ENCODE measurements at places on chromosomes 1 and 21.

DNA sequence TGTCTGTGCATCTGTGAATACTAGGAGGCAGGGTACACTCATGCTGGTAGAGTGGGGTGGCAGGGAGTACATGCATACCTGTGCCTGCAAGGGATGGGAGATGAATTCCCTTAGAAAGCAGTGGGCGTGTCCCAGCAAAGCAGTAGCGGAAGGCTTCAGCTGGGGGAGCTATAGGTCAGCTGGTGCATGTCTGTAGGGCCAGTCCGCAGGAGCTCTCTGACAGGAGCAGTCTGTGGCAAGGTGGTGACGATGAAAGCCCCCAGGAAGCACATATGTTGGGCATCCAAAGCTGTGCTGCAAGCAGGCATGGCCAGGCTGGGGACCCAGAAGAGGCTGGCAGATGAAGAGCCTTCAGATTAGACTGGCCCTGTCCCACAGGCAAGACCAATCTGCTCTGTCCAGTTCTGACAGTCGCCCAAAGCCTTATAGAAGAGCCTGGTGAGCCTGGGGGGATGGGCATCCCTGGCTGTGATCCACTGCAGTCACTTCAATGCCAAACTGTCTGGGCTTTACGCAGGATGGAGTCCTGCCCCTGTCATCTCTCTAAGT lies 1.8 kb upstream of the OR2M4 start:
- DNase-seq, result no peak

DNA sequence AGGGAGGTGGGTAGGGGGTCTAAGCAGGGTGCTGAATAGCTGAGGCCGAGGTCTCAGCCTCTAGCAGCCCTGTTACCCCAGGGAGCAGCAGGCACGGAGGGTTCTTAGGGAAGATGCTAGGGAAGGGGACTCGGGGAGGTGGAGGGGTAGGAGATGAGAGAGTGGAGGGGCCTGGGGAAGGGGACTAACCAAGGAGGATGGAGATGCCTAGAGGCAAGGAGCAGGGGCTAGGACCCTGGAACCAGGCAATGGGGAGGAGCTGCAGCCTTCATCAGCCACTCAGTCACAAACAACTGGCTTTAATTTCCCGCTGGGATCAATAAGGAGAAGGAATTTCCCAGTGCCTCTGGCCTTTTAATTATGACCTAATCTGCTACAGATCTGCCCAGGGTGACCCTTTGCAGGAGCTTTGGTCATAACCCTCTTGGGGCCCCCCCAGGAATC lies 2.9 kb upstream of the CRABP2 start:
- peak; percentile 30 for DNase-seq

GRCh38 chr1:176954242-176954641 lies 210.3 kb downstream of the ASTN1 start:
- DNase-seq, result no peak

- DNase-seq, result no peak
These were observed 64.8 kb downstream of the PEX14 start for GRCh38 chr1:10539411-10540043.

GRCh38 chr21:42545317-42545716 lies 31.7 kb downstream of the SLC37A1 start:
- no peak for DNase-seq

DNA sequence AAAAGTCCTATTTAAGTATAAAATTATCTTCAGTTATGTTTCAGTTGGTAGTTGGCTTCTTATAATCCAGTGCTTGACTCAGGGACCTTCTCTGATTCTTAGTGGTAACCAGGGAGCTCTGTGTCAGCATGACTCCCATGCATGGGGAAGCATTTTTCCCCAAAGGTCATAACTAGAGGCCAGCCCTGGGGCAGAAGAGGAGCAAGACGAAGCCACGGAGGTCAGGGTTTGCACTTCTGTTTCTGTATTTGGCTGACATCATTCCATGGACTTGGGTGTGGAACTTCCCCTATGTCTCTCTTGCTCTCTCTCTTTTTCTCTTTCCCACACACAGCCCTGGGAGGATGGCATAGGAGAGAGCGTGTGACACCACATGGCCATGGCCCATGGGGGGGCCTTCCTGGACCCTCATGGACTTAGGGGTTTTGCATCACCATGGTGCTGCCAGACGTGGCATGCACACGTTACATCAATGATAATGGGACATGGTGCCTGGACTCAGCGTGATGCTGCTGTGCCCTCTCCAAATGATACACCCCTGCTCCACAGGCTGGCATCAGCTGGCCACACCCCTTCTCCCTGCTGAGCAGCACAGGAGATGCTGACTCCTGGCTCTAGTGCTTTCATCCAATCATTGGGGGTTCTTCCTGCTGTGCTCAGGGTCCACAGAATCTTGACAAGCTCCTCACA lies 260.5 kb downstream of the KCNJ6 start:
- DNase-seq, result no peak

DNA sequence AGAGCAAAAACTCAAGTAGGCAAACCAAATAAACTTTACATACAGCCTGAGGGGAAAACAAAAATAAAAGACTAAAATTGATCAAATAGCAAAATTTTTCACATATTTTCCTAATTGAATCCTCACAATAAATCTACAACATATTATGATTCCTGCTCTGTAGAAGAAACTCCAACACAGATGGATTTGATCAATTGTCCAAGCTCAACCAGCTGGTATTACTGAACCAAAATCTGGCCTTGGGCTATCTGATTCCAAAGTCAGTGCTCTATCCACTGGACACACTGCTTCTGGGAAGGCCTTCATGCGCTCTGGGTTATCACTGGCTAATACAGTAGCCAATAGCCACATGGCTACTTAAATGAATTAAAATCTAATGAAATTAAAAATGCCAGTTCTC lies 39.3 kb downstream of the PCNX2 start:
- no peak for DNase-seq

GRCh38 chr21:44466996-44467858 lies 11.9 kb downstream of the LRRC3 start:
- no peak for DNase-seq

DNA sequence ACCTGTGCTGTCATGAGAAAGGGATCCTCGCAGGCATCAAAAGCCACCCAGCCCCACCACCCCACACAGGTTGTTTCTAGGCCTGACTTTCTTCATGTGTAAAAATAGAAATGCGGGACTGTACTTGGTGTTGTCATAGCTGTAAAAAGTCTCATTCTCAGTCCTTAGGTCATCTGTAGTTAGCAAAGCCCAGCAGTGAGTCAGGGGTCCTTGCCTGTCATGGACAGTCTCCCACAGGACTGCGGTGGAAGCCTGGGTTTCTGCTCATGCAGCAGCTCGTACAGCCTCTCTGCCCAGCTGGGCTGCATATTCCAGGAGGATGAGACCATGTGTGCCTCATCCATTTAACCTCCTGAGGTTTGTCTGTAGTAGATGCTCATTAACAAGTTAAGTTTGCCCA lies 58.2 kb downstream of the MRPS6 start:
- DNase-seq, result no peak

DNA sequence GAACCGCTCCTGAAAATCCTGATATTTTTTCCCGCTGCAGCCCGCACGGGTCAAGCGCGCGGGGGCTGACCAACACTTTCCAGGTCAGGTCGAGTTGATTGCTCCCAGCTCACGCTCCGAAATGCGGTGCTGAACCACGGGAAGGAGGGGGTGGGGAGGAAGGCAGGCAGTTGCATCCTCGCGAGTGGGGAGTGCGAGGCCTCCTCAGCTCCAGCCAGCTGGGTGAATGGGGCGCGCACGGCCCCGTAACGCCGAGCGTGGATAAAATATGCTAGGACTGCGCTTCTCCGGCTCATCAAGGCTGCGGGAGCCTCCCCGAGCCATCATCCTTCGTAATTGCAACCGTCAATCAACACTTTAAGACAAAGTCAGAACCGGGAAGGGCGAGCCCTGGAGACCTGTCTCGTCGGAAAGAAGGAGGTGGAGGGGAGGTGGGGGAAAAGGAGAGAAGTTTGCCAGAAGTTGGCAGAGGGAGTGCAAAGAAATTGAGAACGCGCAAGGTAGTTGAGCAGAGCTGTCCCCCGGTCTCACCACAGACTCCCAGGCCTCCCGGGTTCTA lies 8.0 kb downstream of the NR5A2 start:
- no peak for DNase-seq

GRCh38 chr21:35616090-35616489 lies 444.2 kb downstream of the SETD4 start:
- peak; percentile 60 for DNase-seq

GRCh38 chr1:22551591-22551990 lies 11.7 kb upstream of the EPHA8 start:
- no peak for DNase-seq

- peak; percentile 85 for DNase-seq
These were observed 76.7 kb downstream of the ARHGEF16 start for GRCh38 chr1:3530926-3531818.

- DNase-seq, result no peak
These were observed 14.4 kb upstream of the XCL1 start for GRCh38 chr1:168561989-168562388.

GRCh38 chr1:56189946-56190805 lies 389.2 kb downstream of the PLPP3 start:
- DNase-seq, result no peak

GRCh38 chr1:52567943-52568342 lies 15.1 kb upstream of the TUT4 start:
- no peak for DNase-seq

DNA sequence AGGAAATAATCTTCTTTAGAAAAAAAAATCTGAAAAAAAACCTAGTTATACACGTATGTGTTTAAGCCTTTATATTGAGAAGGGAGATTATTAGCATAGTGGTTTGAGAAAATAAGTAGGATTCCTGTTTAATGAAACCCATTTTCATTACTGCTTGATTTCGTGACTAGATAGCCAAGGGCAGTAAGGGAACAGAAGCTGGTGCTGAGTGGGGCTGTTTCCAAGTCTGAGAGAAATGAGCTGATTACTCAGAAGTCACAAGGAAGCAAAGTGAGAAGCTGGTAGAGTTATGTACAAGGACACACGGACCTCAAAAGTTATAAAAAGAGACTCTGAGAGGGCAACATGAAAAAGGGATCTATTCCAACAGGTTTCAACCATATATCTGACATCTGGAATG lies 256.5 kb downstream of the TTLL7 start:
- DNase-seq, result no peak

DNA sequence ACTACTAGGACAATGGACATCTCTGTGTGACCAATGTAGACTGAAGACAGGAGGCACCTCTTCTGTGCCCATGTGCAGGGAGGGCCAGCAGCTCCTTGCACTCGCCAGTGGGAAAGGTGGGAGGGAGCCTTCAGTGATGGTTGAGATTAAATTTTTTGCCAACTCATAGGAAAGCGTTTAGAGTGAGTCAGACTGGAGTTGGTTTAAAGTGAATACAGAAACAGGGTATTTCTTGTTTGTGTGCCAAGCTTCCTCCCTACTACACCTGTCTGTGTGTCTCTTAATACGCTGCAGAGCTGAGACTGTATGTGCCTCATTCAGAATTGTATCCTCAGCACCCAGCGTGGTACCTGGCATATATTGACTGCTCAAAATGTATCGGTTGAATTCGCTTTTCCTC lies 13.5 kb upstream of the COL16A1 start:
- no peak for DNase-seq

GRCh38 chr1:151942882-151943281 lies 33.6 kb upstream of the THEM4 start:
- DNase-seq, result no peak

DNA sequence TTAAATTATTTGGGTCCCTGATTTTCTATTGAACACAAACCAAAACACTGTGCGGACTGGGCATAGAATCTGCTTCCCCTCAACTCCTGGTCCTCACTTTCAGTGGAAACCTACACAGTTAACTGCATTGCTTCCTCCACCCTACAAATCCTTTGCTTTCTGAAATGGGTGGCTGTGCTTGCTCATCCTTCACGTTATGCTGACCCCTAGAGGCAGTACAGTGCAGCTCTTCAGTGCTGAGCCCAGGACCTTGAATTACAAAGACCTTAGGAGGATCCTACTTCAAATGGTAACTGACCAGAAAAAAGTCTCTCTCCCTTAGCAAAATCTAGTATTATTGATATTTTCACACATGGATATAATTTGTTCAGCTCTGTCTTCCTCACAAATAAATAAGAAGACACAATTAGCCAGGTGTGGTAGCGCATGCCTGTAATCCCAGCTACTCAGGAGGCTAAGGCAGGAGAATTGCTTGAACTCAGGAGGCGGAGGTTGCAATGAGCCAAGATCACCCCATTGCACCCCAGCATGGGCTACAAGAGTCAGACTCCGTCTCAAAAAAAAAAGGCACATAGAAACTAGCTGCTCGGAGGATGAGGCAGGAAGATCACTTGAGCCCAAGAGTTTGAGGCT lies 63.4 kb upstream of the L1TD1 start:
- DNase-seq, result peak; percentile 83

- peak; percentile 40 for DNase-seq
These were observed 899 bp downstream of the OPRD1 start for GRCh38 chr1:28812669-28813468.

GRCh38 chr21:41280115-41280919 lies 36.3 kb upstream of the FAM3B start:
- no peak for DNase-seq

GRCh38 chr1:184686540-184686939 lies 68.1 kb downstream of the EDEM3 start:
- DNase-seq, result no peak

GRCh38 chr1:30287976-30288375 lies 435.4 kb downstream of the MATN1 start:
- no peak for DNase-seq

- peak; percentile 11 for DNase-seq
These were observed 3.2 kb downstream of the DMRTA2 start for GRCh38 chr1:50419907-50420677.

DNA sequence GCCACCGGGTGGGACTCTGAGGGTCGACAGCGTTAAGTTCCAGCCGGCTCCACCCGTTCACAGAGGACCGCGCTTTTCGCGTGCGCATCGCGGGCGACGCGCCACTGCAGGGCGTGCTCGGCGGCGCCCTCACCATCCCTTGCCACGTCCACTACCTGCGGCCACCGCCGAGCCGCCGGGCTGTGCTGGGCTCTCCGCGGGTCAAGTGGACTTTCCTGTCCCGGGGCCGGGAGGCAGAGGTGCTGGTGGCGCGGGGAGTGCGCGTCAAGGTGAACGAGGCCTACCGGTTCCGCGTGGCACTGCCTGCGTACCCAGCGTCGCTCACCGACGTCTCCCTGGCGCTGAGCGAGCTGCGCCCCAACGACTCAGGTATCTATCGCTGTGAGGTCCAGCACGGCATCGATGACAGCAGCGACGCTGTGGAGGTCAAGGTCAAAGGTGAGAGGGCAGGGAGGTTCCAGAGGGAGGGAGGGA lies 4.9 kb downstream of the BCAN start:
- no peak for DNase-seq

- DNase-seq, result peak; percentile 73
These were observed 1.5 kb upstream of the PTP4A2 start for GRCh38 chr1:31939484-31940329.

GRCh38 chr1:60583696-60584095 lies 498.7 kb upstream of the NFIA start:
- no peak for DNase-seq
